ENCODE measurements at places on chromosomes 16 and 17.

- peak; percentile 74 for DNase-seq
Measured at GRCh38 chr17:47785538-47786123, 36.0 kb downstream of the OSBPL7 start.

DNA sequence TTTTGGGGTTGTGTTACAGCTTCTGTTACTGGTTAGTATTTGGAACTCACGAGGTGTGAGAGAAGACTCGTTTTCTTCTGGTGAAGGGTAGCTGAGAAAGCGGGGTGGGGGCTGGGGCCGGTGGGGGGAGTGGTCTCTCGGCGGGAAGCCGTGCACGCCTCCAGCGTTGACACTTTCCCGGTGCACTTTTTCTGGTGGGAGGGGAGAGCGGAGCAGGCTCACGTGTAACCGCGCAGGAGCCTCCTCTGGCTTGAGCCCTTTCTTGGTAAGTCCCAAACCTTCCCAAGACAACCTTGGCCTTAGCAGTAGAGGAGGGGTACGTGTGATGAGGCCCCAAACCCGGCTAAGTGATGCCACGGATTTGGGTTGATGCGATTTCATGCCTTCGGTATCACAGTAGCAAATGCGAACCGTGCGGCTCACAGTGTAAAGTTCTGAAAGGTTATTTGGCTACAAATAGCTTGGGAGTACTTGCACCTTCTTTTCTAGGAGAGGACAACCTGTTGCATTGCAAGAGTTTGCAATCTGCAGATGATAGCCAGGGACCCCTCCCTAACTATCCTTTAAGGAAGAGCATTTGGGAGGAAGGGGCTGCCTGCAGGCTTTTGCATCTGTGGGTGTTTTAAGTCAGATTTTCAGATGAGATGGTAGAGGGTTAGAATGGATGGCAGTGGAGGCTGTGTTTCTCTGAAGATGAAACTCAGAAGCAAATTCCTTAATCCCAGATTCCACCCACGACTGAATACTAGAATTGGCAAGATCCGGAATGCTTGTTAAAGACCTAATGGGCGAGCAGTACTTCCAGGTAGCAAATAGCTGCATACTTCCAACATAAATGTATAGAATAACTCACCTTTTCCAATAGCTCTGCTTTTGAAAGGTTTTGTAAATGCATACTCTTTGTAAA is 1.5 kb downstream of the HLF start:
- no peak for DNase-seq

GRCh38 chr16:58451945-58452401 is 48.0 kb upstream of the NDRG4 start:
- DNase-seq: no peak

- DNase-seq: no peak
Measured at GRCh38 chr16:48503336-48503735, 106.6 kb downstream of the N4BP1 start.

- DNase-seq: peak; percentile 96
Measured at GRCh38 chr17:81200695-81201580, 21.8 kb downstream of the CEP131 start.

DNA sequence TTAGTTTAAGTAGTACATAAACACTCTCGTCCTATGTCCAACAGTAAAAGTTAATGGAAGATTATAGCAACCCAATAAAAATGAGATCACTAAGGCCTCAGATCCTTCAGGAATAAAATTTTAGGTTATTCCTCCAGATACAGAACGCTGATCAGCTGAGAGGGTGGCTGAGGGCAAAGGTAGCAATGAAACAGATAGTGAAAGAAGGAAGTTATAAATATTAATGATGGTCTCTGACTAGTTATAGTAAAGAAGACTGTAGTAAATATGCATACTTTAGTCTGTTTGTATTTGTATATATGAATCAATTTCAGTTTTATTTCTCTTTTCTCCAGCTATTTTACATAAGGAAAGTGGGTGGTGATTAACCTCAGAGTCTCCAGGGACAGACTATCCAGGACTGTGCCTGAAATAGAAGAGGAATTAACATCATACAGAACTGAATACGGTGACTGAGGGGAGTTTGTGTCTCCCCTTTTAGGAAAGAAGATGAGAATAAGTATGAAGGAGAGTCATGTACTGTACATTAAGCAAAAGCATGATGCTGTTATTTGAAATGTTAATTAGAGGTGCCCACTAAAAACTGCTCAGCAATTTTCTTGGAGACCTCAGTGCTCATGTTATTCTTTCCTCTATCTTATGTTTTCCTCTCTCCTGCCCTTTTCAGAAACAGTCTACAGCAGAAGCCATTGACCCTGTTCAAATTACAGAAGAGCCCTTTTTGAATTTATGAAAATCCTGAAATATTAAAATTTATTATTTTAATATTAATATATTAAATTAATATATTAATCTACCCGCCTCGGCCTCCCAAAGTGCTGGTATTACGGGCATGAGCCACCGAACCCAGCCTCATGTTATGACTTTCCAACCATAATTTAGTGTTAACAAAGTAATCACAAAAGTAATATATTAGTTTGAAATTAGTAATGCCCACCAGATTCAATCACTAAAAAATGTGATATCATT is 36.5 kb upstream of the DHRS7B start:
- no peak for DNase-seq

DNA sequence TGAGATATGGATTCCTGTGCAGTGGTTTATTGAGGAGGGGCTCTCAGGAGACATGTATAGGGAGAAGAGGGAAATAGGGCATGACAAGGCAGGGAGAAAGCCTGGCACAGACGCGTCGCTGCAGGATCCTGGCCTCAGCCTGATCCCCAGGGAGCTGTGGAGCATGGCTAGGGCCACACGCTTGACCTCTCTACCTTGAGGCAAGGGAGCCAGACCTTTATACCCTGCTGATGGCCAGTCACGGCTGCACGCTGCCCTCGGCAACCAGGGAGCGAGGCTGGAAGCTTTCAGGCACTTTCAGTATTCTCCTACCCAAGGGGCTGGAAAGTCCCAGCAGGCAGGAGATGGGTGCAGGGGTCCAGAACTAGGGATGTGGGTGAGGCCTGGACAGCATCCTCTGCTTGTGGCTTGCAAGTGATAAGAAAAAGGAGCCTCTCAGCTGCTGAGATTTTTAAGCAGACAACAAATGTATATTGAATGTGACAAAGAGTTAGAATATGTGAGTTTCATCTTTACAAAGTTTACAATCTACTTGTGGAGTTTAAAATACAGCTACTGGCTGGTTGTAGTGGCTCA is 10.0 kb upstream of the KLHL36 start:
- DNase-seq: no peak

GRCh38 chr17:27631411-27631760 is 398 bp downstream of the LGALS9 start:
- DNase-seq: no peak

GRCh38 chr16:54443352-54443751 is 156.8 kb upstream of the IRX3 start:
- no peak for DNase-seq

DNA sequence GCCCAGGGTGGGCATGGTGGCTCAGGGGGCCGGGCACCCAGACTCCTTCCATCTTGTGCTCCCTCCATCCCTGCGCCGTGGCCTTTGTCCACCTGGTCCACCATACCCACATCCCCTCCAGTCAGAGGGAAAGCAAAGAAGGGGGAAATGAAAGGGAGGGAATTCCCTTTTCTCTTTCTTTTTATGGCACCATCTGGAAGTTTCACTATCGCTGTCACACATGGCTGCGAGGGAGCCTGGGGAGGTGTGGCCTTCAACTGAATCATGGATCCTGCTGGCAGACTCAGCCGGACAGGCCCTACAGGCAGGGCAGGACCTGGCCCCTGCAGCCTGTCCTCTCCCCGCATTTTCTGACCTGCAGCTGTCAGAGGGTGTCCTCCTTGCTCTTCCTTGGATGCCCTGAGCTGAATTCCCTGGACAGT is 6.2 kb downstream of the SLC12A3 start:
- DNase-seq: peak; percentile 30

DNA sequence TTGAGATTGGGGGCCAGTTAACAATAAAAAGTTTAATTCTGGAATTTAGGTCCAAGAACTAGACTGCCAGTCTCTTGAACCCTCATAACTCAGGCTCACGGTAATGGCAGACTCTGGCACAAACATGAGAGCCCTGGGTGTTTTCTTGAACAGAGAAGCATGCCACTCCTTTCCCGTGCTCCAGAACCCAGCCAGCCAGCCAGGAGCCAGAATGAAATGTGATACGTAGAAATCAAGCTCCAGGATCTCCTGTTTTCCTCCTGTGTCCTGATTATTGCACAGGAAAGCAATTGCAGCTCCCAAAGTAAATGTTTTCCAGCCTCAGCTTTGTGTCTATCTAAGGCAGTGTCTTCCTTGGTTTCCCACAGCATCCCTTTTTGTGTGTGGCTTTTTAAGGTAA is 46.2 kb upstream of the NOL11 start:
- DNase-seq: no peak

DNA sequence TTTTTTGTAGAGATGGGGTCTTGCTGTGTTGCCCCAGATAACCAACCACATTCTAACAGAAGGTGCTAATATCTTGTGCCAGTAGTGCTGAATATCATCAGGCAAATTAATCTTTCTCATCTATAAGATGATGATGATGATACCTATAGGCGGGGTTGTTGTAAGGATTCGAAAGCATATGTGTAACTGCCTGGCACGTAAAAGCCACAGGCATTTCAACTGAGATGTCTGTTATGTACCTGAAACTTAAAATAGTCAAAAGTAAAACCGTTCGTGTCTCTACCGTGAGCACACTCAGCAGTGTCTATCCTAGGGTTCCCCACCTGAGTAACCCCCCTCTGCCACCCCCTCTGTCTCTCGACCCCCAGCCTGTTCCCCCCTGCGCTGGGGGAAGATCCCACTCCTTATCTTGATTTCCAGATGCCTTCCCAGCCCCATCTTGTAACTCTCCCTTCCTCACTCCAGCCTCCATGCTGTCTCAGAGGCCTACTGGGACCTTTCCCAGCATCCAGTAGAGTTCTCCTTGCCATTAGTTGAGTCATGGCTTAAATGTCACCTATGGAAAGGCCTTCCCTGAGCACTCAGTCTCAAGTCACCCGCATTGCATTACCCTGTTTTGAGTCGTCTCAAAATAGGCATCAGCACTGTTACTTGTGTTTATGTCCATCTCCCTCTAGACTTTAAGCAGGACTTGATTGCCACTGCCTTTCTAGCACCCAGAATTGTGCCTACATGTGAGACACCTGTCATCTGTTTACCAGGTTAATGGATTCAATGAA is 34.1 kb downstream of the CDRT15 start:
- no peak for DNase-seq

DNA sequence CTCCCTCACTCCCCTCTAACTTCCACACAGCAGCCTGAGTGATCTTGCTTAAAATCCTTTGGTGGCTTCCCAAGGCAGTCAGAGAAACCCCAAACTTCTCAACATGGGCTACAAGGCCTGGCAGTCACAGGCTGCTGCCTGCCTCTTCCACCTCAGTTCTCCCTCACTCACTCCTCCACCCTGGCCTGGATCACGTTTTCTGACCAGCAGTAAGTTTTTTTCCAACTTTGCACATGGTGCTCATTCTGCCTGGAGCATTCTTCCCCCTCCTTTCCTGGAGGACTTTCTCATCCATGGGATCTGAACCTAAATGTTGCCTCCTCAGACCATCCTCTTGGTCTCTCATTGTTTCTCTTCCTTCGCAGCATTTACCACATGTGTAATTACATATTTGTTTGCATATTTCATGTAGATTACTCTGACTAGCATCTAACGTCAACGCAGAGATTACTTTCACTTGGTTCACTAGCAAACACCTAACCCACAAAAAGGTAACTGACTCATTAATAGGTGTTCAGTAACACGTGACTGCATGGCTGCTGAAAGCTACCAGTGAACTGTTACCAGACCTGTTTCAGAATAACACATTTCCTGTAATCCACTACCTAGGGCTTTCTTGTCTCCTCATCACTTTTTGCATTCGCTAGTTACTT is 17.1 kb downstream of the GNA13 start:
- DNase-seq: no peak

- DNase-seq: no peak
Measured at GRCh38 chr16:65579050-65579449, 457.2 kb upstream of the CDH11 start.

DNA sequence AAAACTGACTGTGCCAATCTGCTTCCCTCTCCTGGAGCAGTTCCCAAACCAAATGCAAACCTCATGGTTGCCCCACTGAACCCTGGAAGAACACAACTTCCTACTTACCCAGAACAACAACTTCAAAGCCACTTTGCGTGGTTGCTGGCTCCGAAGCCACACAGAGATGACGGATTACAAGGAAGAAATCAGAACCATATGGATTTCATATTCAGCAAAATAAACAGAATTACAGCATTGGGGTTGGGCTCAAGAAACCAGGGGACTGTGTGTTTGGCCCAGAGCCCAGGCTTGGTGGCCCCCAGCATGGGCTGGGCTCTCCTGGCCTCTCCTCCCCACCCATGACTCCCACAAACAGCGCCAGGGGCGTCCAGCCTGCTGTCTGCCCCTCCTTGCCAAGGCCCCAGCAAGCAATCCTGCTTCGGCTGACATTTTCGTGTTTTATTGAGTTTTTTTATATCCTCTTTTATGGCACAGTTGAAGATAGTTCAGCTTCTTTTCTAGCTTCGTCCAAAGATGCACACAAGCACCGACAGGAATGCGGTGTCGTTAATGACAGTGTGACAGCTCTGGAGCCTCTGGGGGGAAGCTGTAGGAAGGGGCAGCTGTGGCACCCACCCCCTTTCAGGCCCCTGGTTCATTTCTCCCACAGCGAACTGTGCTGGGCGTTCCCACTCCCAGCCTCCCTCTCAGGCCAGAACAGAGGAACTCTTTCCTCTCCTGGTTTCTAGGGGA is 137.1 kb downstream of the GAS7 start:
- DNase-seq: no peak

DNA sequence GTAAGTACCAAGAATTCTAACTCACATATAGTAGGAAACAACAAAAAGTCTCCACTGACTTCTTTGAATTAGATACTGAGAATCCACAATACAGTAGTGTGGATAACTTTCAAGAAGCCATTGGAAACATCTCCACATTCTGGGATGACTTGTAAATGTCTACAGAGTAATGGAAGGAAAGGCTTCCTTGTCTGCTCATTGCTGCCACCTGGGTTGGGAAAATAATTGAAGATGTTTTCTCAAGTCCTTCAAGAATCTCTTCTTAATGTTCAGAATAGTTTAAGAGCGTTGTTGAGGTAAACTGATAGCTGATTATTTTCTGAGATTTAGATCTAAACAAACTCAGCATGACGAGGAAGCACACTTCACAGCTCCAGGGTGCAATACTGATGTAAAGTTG is 14.0 kb downstream of the CPSF4L start:
- no peak for DNase-seq

Data from HuH-7 (cell line).